ENCODE measurements at places on chromosomes 16 and 17.

GRCh38 chr17:67606471-67606870 lies 111.3 kb upstream of the NOL11 start:
- DNase-seq = no peak

DNA sequence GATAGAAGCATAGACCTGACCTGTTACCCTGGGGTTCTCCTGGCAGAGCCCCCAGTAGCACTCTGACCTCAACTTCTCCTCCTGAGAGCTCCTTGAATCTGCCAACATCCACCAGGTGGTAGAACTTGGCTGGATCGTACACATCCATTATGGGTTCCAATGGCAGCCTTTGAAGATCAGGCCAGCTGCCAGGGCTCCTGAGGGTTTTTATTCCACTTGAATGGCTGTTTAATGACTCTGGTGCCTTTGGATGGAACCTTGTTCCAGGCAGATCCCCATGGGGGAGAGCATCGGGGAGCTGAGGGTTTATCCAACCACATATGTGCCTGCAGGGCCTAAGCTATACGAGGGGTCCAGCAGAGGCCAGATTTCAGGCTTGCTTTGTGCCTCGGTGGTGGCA lies 47.1 kb upstream of the CLEC19A start:
- no peak for DNase-seq

DNA sequence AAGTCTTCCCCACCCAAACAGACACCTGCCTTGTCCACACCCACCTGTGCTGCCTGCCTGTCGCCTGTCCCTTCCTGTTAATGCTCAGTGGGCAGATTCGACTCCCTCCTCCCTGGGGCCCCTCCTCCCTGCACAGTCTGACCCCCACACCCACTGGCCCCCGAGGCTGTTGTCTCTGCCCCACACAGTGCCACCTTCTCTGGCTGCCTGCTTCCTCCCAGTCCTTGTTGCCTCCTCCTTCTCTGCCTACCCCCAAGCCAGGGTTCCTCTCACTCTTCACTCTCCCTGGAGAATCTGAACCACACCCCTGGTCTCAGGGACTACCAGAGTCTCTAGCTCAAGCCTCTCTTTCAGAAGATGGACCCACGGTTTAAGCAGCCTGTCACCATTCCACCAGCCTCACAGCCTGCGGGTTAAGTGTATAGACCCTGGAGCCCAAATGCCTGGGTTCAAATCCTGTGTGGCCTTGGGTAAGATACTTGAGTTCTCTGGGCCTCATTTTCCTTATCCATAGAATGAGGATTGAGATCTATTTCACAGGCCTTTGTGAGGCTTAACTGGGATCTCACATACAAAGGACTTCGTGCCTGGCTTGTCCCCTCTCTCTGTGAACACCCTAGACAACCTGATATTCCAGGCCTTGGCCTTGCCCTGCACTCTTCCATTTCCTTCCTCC lies 3.8 kb upstream of the ARHGAP23 start:
- DNase-seq = no peak

GRCh38 chr16:55169780-55170179 lies 154.2 kb upstream of the IRX6 start:
- DNase-seq = no peak

All from SW 1271 (cell line).